Heart left ventricle (tissue), 16 donors: ENCODE measurements at places on chromosomes 5 and 9. TPM values are rescaled to one million over a fixed set of nuclear protein-coding genes. Genes with fewer than 3 reads are reported as not detected.

CAMK4 gene
- 0.23 TPM for polyA plus RNA-seq

EPB41L4B gene
- polyA plus RNA-seq = 3.4 TPM

CDK5RAP2 gene
- polyA plus RNA-seq = 26.1 TPM

ARHGEF37 gene
- polyA plus RNA-seq = 9.3 TPM

SH3GL2 gene
- 3.5 TPM for polyA plus RNA-seq

NOXA1 gene
- 4.1 TPM for polyA plus RNA-seq

HAVCR2 gene
- 0.80 TPM for polyA plus RNA-seq

NAIP gene
- 1.8 TPM for polyA plus RNA-seq

PCDHGA6 gene
- 6.7 TPM for polyA plus RNA-seq

CEP120 gene
- polyA plus RNA-seq = 6.4 TPM

PRUNE2 gene
- polyA plus RNA-seq = 0.65 TPM

THBS4 gene
- polyA plus RNA-seq = 38.6 TPM

INPP5E gene
- polyA plus RNA-seq = 8.0 TPM

TTC23L gene
- 0.06 TPM for polyA plus RNA-seq

GARIN3 gene
- polyA plus RNA-seq = not detected

QSOX2 gene
- 4.3 TPM for polyA plus RNA-seq

DEPDC1B gene
- not detected for polyA plus RNA-seq

SH2D3C gene
- polyA plus RNA-seq = 24.8 TPM

DDX31 gene
- polyA plus RNA-seq = 2.4 TPM
